ENCODE measurements at places on chromosomes 2 and 18.

- DNase-seq, result no peak
Observed at GRCh38 chr2:151730262-151730975, 3.9 kb downstream of the NEB start.

DNA sequence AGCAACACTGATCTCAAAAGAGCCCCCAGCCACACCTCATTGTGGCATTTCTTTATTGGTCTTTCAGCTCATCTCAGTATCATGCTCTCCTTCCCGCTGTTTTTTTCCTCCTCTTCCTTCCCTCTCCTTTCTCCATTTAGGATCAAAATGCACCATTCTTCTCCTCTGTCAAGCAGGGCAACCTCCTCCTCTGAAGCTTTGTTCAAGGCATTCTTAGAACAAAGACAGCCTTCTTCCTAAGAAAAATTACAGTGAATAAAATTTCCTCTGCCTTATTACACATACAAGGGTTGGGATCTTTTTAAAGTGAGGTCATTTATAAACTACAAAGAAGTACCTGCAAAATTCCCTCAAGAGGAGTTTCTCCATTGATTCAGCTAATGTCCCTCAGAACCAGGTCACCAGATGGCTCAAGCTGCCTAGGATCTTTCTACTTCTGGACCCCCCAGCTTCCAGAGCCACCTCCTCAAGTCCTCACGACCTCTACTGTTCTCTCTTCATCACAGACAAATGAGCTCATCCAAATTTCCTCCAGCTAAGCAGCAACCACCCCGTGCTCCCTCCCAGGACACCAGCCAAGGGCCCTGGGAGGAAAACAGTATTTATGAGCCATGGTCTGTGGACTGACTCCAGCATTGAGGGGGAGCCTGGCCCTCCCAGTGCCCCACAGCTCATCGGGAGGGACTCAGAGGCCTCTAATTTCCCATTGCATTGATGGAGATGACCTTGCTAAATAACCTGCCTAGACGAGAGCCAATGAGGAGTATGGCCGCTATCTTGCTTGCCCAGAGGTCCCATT is 18.0 kb downstream of the SFXN5 start:
- DNase-seq, result no peak

GRCh38 chr18:9884532-9885140 is 1.1 kb upstream of the TXNDC2 start:
- DNase-seq, result no peak

GRCh38 chr18:13577091-13577697 is 149.2 kb downstream of the FAM210A start:
- DNase-seq, result no peak

GRCh38 chr2:113784823-113785744 is 28.6 kb upstream of the SLC35F5 start:
- no peak for DNase-seq

DNA sequence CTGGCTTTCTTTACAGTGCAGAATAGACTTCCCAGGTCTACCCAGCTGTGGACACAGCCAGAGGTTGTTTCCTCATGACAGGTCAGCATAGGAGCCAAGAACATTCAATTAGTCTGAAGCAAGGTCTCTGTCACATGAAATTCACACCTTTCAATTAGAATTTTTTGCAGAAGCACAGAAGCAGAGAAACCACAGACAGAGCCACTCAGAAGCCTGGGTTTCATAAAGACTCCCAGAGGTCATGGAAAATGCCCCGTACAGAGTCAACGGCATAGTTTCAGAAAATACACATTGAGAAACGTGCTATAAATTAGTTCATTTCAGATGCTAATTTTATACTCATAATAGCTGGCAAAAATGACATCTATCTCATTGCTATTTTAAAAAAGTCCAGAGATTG is 87.0 kb upstream of the TMEM200C start:
- no peak for DNase-seq

DNA sequence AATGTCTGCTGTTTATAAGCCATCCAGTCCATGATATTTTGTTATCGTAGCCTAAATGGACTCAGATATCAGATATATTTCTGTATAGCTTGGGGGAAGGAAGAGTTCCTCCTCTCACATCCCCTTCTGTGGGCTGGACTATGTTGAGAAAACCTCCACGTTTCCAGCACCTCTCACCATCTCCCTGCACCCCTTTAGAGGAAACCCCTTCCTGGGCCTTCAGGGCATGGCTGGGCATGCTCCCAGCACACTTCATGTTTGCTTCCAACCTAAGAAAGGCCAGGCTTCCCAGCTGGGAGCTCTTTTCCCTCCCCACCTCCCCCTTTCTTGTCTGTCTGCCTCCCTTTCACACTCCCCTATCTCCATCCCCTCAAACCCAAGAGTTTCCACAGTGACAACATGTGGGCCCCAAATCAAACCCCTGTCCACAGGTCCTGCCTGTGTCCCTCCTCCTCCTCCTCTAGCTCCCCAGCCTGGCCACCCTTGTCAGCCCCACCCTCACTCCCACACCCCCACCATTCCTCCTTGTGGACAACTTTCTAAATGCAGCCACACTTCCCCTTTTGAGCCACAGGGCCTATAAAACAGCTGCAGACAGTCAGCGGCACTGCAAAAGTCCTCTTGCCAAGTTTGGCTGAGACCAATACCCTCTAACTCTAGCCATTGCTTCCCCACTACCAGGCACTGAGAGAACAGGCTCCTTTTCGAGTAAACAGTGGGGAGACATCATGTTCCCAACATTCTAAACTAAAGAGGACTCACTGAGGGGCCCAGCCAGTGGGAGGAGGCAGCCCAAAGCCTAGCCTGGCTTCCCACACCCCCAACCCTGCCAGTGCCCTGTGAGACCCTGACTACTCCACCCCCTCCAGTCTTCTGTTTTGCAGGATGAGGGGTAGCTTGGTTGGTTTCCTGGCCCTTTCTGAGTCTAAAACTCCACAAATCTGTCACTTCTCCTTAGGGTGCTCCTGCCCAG is 120.5 kb downstream of the ZFP36L2 start:
- no peak for DNase-seq

Measured in NCI-H1092 treated with DMSO at 0.1 percent for 48 hours (cell line).